ENCODE measurements at places on chromosomes 4 and X.

- DNase-seq: no peak
Measured at GRCh38 chrX:136457303-136457917, 30.3 kb upstream of the BRS3 start.

DNA sequence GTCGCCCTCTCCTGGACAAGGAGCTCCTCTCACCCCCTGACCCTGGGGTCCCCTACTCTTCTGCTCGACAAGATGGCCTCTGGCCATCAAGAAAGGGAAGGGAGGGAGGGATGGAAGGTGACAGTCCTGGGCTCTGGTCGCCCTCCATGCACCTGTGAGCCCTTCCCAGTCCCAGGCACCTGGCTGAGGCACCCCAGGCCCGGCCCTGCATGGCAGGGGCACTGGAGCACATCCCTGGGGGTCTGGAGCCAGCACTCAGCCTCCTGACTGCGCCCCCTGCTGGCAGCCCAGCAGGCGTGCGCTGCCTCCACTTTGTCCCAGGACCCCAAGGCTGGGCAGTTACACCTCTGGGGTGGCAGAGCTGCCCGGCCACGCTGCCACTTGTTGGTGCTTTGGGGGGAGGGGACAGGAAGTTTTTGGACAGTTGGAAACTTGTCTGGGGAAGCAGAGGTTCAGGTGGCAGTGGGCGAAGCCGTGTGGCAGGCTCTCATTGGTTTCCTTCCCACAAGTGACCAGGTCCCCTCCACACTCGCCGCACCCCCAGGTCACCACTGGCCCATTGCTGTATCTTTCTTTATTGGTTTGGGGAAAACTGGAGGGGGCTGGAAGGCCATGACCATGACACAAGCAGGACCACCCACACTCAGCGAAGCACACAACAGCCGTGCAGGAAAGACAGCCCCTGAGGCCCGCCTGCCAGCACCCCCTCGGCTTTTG, 4.3 kb downstream of the PNCK start:
- DNase-seq: peak; percentile 23

- no peak for DNase-seq
Measured at GRCh38 chrX:103927030-103927429, 35.4 kb upstream of the TMSB15B start.

- no peak for DNase-seq
Measured at GRCh38 chrX:109343671-109344070, 138.2 kb downstream of the GUCY2F start.

GRCh38 chr4:127606823-127607222, 25.9 kb upstream of the INTU start:
- DNase-seq: no peak

- DNase-seq: no peak
Measured at GRCh38 chrX:108070891-108071290, 20.5 kb downstream of the PSMD10 start.

DNA sequence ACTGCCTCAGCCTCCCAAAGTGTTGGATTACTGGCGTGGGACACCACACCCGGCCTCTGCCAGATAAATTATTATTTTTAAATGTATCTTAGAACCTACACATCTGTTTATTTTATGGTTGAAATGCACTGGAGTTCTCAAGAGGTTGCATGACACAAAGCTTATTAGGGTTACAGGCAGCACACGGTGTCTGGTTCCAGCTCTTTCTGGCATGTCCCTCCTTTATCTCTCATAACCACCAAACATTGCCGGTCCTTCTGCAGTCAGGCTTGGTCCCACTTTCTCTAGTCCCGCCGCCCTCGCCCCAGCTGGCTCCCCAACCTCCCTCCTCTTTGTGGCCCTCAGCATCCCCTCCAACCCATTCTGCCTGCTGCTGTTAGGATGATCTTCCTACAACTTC, 39.7 kb upstream of the SPRY1 start:
- no peak for DNase-seq

GRCh38 chrX:50430917-50431575, 39.6 kb downstream of the DGKK start:
- DNase-seq: no peak

DNA sequence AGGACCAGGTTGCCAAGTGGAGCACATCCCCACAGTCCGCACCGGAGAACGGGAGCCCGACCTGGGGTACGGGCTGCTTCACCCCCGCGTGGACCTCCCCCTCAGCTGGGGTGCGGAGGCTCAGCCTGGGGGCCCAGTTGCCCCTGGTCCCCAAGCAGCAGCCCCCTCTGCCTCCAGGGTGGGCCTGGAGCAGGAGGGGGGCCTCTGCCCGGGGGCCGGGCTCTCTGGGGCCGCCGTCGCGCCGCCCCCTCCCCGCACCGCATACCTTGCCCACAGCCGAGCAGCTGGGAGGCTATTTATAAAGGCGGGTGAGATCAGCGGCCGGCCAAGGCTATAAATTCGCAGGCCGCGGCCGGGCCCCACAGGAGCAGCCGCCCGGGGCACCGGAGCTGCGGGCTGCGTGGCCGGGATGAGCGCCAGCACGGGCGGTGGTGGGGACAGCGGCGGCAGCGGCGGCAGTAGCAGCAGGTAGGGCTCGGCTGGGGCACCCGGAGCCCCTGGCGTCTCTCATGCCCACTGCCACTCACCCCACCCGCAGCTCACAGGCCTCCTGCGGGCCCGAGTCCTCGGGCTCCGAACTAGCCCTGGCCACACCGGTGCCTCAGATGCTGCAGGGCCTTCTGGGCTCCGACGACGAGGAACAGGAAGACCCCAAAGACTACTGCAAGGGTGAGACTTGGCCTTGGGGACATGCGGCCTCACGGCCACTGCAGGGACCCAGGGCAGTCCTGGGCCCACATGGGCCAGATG, at the start of gene SRPK3:
SRPK3 (plus strand) TSS at position 364 of the 750 bp plus-strand sequence; CDS start at position 410, 46 bp downstream.
- DNase-seq: no peak

DNA sequence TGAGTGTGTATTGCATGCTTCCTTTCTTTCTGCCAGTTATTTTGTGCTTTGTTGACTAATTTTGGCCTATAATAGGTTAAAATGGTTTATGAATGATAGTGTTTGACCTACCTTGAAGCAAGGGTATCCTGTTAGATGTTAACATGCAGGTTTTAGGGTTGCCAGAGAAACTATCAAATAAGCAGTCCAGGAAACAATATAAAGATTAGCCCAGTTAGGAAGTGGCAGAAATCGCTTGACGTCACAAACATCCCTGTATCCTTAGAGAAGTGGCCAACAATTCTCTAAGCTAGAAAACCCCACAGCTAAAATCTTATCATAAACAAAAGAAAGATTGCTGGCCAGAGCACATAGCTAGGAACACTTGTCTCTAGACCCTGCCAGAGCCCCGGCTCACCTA, 3.8 kb downstream of the NAP1L5 start:
- DNase-seq: no peak

DNA sequence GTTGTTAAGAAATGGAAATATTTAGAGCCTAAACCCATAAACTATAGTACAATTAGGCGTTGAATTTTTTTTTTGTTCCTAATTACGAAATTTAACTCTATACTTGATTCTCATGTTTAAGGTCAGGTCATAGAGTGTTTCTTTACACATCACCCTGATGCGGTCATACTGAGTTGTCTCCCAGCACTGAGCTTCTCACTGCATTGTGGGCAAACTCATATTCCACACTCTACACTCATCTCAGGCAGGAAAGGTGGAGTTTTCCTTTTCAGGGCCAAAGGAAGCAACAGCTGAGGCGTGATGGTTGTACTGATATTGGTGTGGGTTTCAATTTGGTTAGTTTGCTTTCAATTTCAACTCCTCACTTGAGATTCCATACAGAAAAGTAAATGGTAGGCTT, 75.4 kb downstream of the FAT4 start:
- no peak for DNase-seq

DNA sequence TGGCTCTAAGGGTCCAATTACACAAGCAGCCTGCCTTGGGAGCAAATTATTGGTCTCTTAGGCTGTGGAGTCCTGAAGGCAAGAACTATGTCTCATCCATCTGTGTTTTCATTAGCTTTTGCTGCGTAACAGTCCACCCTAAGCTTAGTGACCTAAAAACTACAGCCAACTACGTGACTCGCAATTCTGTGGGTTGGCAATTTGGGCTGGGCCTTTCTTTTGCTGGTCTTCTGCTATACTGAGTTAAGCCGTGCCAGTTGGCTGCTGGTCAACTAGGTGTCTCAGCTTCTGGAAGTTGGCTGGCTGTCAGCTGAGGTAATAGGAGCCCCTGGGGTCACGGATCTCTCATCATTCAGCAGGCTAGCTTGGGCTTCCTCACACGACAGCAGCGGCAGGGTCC, 205.6 kb upstream of the S100G start:
- no peak for DNase-seq

- no peak for DNase-seq
Measured at GRCh38 chr4:108901291-108901690, 138.4 kb upstream of the ETNPPL start.

- no peak for DNase-seq
Measured at GRCh38 chr4:4424499-4425115, 37.7 kb downstream of the NSG1 start.

GRCh38 chr4:122796801-122797404, 29.7 kb upstream of the FGF2 start:
- DNase-seq: no peak

DNA sequence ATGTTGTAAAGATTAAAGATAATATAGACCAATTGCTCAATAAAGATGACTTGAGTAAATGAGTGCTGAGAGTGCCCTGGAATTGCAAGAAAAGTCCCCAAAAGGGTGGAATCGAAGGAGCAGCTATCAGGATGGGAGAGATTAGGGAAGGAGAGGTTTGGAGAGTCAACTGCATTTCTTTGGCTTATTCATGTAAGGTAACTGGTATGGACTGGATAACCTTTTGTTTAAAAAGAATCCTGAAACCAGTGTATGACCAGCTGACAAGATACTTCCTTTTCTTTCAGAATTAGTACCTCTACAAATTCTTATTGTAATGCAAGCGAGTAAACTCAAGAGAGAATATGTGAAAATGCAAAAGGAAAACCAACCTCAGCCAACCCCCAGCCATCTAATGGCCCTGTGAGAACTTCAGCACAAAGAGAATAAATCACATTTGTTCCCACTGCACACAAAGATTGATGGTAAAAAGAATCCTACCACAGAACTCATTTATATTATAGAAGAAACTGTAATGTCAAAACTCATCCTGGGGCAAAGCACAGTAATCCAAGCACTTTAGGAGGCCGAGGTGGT, 24.5 kb upstream of the SPP1 start:
- no peak for DNase-seq

DNA sequence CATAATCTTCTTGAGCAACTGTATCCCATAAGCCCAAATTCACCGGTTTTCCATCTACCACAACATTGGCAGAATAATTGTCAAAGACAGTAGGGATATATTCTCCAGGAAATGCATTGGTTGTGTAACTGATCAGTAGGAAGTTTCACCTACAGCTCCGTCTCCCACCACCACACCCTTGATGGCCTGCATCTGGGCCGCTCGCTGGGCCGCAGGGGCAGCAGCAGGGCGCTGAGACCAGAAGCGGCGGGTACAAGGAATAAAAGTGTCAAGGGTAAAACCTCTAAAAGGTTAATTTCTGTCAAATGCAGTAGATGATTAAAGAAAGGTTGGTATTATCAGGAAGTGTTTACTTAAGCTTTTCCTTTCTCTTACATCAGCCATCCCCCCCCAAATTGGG, 167.6 kb upstream of the DKK2 start:
- DNase-seq: no peak

DNA sequence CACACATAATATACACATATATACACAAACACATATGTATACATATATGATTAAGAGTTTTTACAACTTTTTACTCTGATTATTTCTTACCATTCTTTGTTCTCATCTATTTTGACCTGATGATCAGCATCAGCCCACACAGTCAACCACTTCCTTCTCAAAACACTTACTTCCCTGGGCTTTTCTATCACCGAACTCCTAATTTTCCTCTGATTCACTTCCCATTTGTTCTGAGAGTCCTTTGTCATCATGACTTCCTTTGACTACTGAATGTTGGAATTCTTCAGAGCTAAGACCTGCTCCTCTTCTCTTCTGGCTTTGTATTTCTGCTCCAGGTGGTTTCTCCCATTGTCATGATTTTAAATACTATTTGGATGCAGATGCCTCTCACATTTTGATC, 209.5 kb upstream of the AFF2 start:
- no peak for DNase-seq

DNA sequence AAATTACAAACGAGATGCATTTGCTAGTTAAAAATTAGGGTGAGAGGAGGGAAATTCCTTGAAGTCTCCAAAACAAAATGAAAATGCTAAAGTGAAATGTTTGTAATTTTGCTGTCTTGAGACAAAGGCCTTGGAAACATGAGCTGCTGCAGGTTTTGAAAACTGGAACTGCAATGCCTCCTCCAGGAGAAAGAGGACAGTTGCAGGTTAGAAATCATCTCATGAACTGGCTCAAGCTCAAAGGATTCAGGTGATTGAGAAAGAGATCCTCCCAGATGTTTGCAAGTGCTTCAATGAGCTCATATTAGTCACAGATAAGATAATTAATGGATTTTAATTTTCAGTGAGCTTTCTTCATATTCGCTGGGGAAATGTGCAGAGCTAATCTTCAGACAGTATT, 32.4 kb downstream of the SMPX start:
- DNase-seq: no peak

DNA sequence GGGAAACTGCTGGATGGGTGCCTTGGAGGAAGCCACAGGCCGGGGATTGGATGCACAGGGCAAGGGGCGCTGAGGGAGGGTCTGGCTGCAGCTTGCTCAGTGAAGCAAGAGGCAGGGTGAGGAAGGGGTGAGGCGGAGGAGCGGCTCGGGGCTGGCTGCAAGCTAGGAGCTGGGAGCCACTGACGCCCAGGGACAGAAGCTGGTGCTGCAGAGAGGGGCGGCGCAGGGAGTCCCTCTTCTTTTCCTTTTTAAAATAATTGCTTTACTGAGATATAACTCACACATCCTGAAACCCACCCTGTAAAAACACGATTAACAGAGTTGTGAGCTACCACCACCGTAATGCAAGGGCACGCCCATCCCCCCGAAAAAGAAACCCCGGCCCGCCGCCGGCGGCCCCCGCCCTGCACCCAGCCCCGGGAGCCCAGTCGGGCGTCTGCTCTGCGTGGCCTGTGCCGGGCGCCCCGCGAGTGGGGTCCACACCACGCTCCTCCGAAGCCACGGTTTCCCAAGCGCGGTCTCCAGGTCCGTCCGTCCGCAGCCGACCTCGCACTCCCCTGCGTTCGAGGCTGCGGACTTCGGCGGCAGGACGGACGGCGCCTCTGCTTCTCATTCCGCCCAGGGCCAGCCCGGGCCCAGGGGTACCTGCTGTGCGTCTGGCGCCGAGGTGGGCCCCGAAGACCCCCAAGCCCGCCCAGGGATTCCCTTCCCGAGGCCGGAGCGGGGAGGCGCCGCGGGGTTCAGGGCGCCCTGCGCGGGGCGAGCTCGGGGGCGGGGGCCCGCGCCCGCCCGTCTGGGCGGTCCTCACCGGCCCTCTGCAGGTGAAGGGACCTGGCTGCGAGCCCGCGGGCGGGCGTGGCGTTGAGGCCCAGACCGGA, 866 bp upstream of the UVSSA start:
- DNase-seq: peak; percentile 22

DNA sequence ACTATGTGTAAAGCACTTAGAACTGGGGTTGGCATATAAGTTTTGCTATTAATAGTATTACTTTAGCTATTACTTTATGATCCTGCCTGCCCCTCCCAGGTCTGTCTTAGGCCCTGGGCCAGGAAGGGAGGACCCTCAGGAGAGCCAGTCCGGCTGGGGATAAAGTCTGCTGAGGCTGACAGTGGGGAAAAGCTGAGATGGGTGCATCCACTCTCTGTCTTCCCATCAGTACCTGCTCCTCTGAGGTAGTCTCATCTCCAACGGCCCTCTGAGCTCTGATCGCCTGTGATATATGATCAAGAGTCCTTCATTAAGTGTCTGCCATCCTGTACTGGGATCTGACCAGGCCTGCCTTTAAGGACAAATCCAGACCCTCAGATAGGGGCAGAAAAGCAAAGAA, 156.5 kb upstream of the PJA1 start:
- DNase-seq: no peak

GRCh38 chr4:76952656-76953582, 3.4 kb downstream of the SEPTIN11 start:
- DNase-seq: no peak

GRCh38 chr4:86895692-86896488, 3.7 kb upstream of the C4orf36 start:
- DNase-seq: no peak

Measured in activated T-helper 1 cell treated with Interleukin-2 at 50 U/mL for 16 hours (primary cell).